ENCODE measurements at places on chromosomes 4 and X. TPM values are rescaled to one million over a fixed set of nuclear protein-coding genes. Genes with fewer than 3 reads are reported as not detected.

HMGN5 gene
- total RNA-seq: 0.42 TPM

SMIM31 gene
- total RNA-seq: not detected

PPP4R3C gene
- not detected for total RNA-seq

DNA sequence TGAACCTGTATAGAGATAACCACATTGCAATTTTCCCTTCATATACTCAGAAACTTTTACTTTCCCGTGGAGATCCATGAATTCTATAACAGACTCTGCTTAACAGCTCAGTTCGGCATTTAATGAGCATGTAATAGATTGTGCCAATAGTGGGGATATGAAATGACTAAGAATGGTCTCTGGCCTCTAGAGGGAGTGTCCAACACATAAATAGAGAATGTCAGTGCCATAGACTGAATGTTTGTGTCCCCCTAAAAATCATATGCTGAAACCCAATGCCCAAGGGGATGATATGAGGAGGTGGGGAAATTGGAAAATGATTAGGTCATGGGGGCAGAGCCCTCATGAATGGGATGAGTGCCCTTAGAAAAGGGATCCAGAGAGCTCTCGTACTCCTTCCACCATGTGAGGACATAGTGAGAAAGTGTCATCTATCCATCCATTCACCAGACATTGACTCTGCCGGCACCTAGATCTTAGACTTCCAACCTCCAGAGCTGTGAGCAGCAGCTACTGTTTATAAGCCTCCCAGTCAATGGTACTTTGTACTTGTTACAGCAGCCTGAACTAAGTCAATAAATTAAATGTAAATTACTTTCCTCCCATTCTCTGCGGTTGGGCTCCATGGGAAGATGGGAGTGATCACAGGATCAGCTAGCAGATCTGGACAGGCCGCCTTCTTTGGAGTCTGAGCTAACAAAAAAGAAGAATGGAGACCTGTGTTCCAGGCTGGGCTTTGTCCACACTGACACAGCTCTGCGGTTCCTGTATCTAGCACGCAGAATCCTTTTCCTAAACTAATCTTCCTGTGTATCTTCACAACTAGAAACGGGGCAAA, 28.1 kb upstream of the HPSE start:
- peak; percentile 68 for DNase-seq

DNA sequence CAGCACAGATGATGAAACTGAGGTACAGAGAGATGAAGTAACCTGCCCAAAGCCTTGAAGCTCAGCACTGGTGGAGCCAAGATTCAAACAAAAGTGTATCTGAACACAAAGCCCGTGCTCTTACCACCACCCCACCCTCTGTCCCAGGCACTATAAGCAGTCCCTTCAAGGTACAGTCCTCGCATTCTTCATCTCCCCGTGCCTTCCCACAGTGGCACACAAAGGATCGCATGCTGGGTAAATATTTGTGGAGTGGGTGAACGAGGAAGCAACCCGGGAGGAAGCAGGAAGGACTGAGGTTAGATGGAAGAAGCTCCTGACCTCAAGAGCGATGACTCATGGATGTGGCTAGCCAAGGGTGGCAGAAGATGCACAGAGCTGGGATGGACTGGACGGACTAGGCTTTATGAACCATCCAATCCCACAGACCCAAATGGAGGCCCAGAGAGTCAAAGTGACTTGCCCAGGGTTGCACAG, 18.4 kb downstream of the IQSEC2 start:
- DNase-seq: peak; percentile 70

DNA sequence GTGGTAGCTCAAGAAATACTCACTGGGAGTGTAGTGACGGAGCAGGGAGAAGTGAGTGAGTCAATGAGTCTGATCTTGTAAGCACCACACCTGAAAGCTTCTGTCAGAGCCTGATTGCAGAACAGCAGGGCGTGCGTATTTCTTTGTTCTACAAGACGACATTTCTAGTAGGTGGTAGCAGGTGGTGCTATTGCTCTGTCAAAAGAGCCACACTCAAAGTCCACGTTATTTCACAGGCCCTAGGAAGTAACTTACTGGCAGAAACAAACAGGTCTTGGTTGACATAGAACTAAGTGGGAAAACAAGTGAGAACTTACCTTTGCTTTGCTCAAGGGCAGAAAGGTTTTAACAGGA, 46.4 kb upstream of the SPRY1 start:
- peak; percentile 34 for DNase-seq
